ENCODE measurements at places on chromosomes 7 and 10.

DNA sequence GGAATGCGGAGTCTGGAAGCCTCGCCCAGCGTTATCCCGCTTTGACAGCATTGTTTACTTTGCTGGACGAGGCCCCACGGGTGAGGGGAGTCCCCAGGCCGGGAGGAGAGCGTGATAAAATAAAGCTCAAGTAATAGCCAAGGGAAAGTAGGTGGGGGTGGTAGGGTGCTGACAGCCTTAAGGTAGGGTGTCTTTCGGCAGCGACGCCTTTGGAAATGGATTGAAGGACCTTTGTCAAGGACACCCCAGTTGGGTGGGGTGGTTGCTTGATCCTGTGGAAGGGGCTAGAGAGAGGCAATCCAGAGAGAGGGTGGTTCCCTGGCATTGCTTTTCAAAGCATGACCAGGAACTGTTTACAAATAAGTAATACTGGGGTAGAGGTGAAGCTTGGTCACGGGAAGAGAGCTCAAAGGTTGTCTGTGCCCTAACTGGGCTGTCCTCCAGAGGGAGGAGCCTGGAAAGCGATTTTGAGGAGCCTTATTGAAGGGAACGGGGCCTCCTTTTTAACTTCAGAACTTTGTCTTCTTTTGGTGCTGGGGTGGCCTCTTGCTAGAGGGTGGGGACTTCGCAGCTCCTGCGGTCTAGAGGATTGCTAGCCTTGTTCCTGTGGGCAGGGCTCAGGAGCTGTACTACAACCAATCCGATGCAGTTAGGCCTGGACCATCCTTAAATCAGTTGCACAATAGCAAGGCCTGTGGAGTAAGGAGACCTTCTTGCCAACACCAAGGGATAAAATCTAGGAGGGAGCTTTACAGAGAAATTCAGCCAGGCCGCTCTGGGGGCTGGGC, 1.3 kb downstream of the EIF4EBP2 start:
- DNase-seq: peak; percentile 14

DNA sequence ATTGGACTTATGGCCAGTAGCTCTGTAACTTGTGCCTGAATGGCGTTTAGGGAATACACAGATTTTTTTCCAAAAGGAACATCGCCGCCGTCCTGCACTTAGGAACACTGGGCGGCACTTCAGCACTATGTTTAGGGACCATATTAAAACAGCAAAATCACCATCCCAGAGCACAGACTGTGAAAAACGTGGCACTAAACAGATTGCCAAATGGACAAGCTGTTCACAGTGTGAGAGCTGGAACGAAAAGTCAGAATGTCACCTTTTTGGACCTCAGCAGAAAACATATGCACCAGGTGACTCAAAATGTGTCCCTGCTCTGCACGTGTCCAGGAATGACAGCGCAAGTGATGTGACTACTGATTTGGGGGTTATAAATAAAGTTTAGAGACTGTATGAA, 87.9 kb downstream of the ODAD2 start:
- DNase-seq: no peak

DNA sequence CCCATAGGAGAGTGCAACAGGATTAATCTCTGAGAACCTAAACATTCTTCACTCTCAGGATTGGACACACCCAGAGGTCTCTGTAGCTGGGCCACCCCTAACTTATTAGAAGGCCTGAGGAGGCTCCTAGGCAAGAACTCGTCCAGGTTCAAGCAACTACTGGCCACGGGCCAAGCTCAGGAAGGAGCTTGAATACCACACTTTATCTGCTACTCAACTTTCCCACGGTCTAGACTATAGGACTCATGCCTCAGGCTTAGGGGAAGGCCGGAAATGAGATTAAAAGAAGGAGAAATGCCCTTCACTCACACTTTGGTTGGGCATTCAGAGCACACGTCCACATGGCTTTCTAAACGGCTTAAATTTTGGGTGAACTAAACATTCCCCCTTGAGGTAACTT, 142.8 kb upstream of the PHYHIPL start:
- no peak for DNase-seq

DNA sequence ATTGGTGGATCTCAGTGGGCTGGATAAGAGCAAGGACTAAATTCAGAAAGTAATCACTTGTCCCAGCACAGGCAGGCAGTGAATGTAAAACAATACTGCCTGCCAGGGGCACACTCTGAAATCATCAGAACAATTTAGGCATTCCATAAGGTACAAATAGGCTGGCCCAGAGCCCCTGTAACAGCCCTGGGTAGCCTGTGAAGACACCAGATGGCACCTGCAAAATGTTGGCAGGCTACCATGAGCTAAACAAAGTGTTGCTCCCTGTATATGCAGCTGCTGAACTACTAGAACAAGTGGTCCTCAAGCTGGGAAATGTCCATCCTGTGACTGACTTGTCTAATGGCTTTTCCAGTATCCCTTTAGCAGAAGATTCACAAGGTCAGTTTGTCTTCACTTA, 3.0 kb upstream of the PRSS37 start:
- no peak for DNase-seq

DNA sequence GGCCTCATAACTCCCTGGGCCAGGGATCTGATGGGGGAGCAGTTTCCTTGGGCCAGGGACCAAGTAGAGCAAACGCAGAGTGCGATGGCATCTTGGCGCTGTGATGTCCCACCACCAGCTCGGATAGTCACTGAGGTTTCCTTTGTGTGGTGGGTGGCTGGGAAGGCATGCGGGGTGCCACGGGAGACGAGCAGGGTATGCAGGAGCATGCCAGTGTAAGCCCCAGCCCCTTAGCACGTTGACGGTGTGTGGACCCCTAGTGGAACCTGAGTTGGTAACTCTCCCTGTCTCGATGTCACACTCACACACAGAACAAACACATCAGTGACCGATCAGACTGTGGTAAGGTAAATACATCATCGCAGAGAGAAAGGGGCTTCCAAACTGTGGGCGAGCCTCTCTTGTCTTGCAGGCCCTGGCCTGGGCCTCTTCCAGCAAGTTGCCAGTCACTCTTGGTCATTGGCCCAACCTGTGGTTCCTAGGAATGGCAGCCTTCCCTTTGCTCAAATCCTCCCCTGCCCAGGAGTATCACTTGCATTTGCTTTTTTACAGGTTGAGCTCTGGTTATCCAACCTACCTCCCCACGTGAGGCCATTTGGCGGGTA, 231.6 kb upstream of the GPR26 start:
- DNase-seq: no peak

DNA sequence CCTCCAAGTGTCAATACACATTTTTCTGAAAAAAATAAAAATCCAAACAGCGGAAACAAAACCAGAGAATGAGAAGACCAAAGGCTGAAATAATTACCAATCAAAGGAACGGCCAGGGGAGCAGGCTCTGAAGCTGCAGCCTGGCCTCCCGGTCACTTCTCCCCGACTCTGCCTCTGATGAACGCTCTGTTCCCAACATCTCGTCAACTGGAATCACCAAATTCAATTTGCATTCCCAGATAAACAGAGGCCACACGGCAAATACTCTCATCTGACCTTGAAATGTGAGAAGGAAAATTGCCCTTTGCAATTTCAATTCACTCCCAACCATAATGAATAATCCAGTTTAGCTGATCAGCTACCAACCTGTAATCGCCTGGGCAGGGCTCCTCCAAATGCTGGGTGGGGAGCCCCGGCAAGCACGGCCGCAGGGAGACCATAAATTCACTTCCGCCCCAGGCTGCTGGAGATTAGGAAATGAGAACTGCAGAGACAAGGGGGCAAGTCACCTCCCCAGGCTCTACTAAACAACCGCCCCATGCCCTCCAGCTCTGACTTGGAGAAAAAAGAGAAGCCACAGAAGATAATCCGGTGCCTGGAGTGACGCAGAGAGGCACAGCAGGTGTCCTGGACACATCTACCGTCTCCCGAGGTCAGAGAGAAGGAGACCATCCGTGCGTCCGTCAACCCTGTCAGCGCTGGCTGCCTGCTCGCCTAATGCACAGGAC, 153.2 kb downstream of the MAD1L1 start:
- DNase-seq: no peak
